GM13977 (cell line): ENCODE measurements at places on chromosomes 4 and X.

- no peak for DNase-seq
Observed at GRCh38 chrX:136047969-136048368, 62.7 kb downstream of the SLC9A6 start.

DNA sequence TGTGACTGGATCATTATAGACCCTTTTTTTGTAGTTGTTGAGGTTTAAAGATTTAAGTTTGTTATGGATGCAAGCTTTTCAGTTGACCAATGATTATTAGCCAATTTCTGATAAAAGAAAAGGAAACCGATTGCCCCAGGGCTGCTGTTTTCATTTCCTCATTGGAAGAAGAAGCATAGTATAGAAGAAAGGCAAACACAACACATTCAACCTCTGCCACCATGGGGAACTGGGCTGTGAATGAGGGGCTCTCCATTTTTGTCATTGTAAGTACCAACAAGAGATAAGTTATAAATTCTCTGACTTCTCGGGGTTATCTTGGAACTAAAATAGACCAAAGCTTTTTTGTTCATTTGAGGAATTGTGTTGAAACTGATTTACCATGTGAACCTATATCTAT, at the start of gene CYBB:
Gene CYBB (plus strand): TSS at position 203 of the 400 bp plus-strand sequence. CDS start 19 bp downstream, at position 222.
- DNase-seq, result no peak

DNA sequence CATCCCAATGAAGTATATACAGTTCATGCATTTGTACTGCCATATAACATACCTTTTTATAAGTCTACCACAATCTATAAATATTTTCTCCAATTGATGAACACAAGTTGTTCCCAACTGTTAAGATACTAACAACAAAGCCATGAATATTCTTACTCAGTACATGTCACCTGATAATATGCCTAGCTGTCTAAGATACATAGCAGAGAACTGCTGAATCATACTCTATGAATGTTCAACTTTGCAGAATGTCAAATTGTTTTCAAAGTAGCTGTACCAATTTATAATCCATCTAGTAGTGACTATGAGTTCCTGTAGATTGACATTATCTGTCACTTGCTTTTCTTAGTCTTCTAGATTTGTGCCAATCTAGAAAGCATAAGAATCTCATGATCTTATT, 84.9 kb downstream of the RAB28 start:
- no peak for DNase-seq

DNA sequence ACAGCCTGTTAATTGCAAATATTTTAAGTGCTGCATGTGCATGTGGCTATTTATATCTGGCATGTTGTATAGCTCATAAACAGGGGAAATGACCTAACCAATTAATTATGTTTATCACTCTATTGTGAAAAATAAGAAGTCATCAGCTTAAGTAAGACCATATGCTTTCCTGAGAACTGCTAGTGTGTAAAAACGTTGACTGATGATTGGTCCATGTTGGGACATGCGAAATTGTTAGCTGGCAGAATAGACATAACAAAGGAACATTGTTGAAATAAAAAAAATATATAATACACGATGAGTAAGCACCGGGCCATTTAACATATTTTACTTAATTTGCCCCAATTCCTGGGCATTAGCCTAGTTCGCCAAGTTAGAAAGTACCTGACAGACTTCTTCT, 207.5 kb downstream of the ANK2 start:
- DNase-seq, result no peak

DNA sequence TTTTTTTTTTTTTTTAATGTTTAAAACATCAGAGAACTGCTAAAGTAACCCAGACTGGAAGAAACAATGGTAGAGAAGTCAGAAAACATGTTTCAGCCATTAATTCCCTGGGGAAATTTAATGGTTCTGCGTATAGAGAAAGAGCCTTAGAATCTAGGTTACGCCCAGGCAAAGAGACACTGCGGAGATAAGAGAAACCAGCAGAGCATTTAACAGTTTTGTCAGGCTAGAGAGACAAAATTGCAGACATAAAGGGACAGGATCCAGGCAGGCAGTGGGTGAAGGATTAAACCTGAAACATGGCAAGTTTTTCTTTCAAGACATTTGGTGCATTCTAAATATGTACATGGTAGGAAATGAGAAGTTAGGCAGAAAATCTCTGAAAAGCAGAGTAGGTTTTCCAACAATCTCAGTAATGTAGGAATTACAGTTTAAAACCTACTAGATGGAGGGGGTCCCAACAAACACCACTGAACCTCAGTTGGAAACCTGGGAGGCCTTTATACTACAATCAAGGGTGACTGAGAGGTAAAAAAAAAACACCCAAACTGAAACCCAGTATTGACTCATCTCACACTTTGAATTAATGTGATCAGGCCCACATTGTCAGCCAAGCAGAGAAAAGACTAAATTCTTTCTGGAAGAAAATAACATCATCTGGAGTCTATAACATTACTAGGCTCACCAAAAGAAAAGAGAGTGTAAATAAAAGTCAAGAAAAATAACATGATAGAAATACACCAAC, 254.2 kb upstream of the NWD2 start:
- peak; percentile 15 for DNase-seq
